ENCODE measurements at places on chromosomes 11 and 22. TPM values are rescaled to one million over a fixed set of nuclear protein-coding genes. Genes with fewer than 3 reads are reported as not detected.

DNA sequence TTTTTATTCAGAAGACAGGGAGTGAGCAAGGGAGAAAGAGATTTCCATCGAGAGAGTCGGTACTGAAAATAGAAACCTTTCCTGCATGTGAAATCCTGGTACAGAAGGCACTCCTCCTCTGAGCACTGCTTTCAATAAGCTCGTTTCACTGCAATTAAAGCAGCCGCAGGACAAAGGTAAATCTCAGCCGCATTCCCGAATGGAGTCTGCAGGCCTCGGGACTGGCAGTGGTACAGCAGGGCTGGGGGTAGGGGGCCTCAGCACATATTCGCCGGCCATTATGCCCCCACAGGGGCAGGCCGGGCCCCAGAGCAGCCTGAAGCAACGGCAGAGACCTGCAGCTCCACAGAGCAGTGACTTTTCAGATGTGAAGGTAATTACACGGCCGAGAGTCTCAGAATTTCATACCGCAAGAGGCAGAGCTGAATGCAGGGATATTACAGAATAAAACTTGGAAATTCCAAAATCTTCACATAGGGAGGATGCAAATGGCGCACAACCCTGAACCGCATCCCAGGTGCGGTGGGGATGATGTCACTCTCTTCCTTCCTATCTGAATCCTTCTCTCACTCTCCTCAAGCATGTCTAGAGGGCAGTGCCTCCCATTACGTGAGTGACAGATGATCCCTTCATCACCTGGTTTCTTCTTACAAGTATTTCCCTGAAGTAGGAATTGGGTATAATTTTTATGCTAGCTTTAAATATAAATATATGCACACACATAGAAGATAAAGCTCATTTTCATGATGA lies 622.1 kb downstream of the OPCML start:
- no peak overlapping the region for H3K27ac ChIP-seq
- no peak for DNase-seq
- no peaks in the 10 kb centered on the region for H3K36me3 ChIP-seq
- no peaks in the 10 kb centered on the region for H3K27me3 ChIP-seq
- peaks cover 49% of the 10 kb centered on the region for H3K4me1 ChIP-seq

- H3K4me1 ChIP-seq, result no peaks in the 10 kb centered on the region
- DNase-seq, result no peak
- peaks cover 20% of the 10 kb centered on the region for H3K36me3 ChIP-seq
- peaks cover 11% of the 10 kb centered on the region for H3K27me3 ChIP-seq
- no peak overlapping the region for H3K27ac ChIP-seq
Observed at GRCh38 chr11:44088377-44088776, 7.1 kb upstream of the EXT2 start.

- H3K36me3 ChIP-seq, result no peaks in the 10 kb centered on the region
- H3K4me3 ChIP-seq, result no peak overlapping the region
Observed at GRCh38 chr11:107713009-107713408, 1.2 kb upstream of the SLN start.

DNA sequence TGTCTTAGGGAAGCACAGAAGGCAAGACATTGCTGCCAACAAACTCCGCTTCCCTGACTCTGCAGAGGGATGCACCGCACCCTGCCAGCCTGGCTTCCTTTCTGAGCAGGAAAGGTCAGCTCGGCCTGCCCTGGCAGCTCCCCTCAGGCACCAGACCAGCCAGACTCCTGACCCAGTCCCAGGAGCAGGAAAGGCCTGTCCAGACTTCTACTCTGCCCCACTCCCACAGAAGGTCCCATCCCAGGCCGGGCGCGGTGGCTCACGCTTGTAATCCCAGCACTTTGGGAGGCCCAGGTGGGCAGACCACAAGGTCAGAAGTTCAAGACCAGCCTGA lies 17.7 kb downstream of the ARRB1 start:
- no peak for DNase-seq
- H3K4me1 ChIP-seq, result peaks cover 60% of the 10 kb centered on the region
- H3K36me3 ChIP-seq, result peaks cover 4% of the 10 kb centered on the region
- H3K4me3 ChIP-seq, result no peak overlapping the region
- no peak overlapping the region for H3K27ac ChIP-seq

GRCh38 chr22:27668828-27669797 lies 132.4 kb downstream of the MN1 start:
- H3K36me3 ChIP-seq, result peaks cover 5% of the 10 kb centered on the region
- H3K27me3 ChIP-seq, result no peaks in the 10 kb centered on the region
- peak overlapping the region; percentile 27 for H3K4me3 ChIP-seq

GRCh38 chr11:101705972-101706371 lies 122.2 kb upstream of the TRPC6 start:
- peaks cover 2% of the 10 kb centered on the region for H3K27me3 ChIP-seq
- H3K27ac ChIP-seq, result no peak overlapping the region
- H3K4me1 ChIP-seq, result no peaks in the 10 kb centered on the region
- DNase-seq, result no peak
- H3K36me3 ChIP-seq, result peaks cover 3% of the 10 kb centered on the region

DNA sequence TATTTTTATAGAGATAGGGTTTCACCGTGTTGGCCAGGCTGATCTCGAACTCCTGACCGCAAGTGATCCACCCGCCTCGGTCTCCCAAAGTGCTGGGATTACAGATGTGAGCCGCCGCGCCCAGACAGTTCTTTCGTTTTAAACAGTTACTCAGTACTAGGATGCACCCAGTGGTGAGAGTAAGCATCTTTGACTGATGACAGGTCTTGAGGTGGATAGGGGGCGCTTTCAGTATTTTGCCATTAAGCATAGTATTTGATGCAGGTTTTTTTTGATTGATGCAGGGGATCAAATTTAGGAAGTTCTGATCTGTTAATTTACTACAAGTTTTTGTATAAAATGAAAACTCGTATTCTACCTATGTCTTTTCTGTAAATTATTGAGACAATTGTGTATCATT lies 13.2 kb upstream of the TRIM34 start:
- no peak for DNase-seq
- no peak overlapping the region for H3K4me3 ChIP-seq
- H3K4me1 ChIP-seq, result no peaks in the 10 kb centered on the region
- no peaks in the 10 kb centered on the region for H3K27me3 ChIP-seq
- H3K27ac ChIP-seq, result no peak overlapping the region
- peaks cover 16% of the 10 kb centered on the region for H3K36me3 ChIP-seq

- H3K27me3 ChIP-seq, result peaks cover 6% of the 10 kb centered on the region
- no peak for DNase-seq
- no peak overlapping the region for H3K27ac ChIP-seq
- H3K36me3 ChIP-seq, result no peaks in the 10 kb centered on the region
- no peaks in the 10 kb centered on the region for H3K4me1 ChIP-seq
Observed at GRCh38 chr22:34946339-34946985, 119.5 kb upstream of the ISX start.

GRCh38 chr22:24473284-24473683 lies 21.8 kb upstream of the UPB1 start:
- no peaks in the 10 kb centered on the region for H3K4me1 ChIP-seq
- no peaks in the 10 kb centered on the region for H3K27me3 ChIP-seq
- no peak for DNase-seq
- H3K4me3 ChIP-seq, result no peak overlapping the region
- no peaks in the 10 kb centered on the region for H3K36me3 ChIP-seq

GRCh38 chr11:114317787-114318137 lies 21.6 kb downstream of the NNMT start:
- no peak overlapping the region for H3K4me3 ChIP-seq
- H3K4me1 ChIP-seq, result peaks cover 7% of the 10 kb centered on the region
- DNase-seq, result peak; percentile 7
- H3K36me3 ChIP-seq, result no peaks in the 10 kb centered on the region

DNA sequence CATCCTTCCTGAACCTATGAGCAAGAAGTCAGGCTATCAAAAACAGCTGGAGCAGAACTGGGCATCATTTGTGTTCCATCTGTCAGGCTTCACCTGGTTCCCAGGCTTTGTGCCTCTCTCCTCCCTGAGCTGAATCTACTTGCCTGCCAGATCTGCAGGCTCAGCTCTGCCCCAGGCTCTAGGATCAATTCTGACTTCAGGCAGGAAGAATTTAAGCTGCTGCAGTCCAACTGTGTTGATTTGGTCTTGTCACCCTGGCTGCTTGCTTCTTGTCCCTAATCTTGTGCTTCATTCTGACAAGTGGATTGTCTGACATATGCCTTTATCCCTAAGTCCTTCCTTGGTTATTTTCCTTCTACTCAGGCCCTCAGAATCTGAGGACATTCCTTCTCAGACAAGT lies 31.6 kb upstream of the CADM1 start:
- no peak for DNase-seq
- H3K27ac ChIP-seq, result peak overlapping the region; percentile 66
- no peaks in the 10 kb centered on the region for H3K4me1 ChIP-seq
- no peaks in the 10 kb centered on the region for H3K27me3 ChIP-seq
- no peaks in the 10 kb centered on the region for H3K36me3 ChIP-seq
- no peak overlapping the region for H3K4me3 ChIP-seq

GRCh38 chr11:118263695-118264568 lies at the start of gene MPZL2:
TSS of gene MPZL2 (minus strand) at chr11:118264297. CDS start at chr11:118264153, 144 bp downstream.
- peaks cover 97% of the 10 kb centered on the region for H3K27me3 ChIP-seq
- peaks cover 5% of the 10 kb centered on the region for H3K4me1 ChIP-seq
- no peak within 1 kb of the TSS for H3K27ac ChIP-seq
- no peak for DNase-seq
- H3K36me3 ChIP-seq, result no peaks in the 10 kb centered on the region

DNA sequence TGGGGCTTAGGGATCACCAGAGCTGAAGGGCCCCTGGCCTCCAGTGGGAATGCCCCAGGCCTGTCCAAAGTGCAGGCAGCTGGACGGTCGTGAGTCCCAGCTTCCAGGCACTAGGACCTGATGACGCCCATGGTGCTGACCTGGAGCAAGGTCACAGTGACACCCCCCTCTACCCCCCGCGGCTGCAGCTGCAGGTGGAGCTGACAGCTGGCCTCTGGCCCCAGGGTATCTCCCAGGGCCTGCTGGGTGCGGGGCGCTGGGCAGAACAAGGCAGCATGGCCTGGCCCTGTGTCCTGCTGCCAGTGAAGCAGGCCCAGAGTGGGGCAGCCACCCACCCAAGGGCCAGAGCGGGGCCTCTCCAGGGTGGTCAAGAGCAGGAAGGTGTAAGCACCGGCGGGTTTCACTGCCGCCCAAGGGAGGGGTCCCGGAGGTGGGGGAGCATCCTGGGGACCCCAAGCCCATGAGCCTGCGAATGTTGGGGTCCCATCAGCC lies 553 bp upstream of the TCIRG1 start:
- no peak overlapping the region for H3K4me3 ChIP-seq
- H3K27ac ChIP-seq, result no peak overlapping the region
- H3K36me3 ChIP-seq, result no peaks in the 10 kb centered on the region

DNA sequence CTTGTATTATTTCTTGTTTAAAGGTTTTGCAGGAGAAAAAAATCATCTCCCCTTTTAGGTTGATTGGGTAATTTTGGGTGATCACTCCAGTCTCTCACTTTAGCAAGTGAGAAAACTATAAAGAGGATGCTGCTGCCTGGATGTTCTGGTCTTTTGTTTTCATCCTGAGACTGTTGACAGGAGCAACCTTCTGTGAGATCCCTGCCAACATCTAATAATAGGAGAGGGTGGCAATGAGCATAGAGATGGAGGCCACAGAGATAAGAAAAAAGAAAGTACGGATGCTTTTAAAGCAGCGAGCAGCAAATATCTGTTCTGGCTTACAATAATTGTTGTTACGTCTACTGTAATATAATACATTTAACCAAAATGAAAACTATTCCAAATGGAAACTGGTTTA lies 293.6 kb upstream of the MTNR1B start:
- peaks cover 12% of the 10 kb centered on the region for H3K36me3 ChIP-seq
- no peaks in the 10 kb centered on the region for H3K27me3 ChIP-seq
- no peak overlapping the region for H3K27ac ChIP-seq
- no peak for DNase-seq

DNA sequence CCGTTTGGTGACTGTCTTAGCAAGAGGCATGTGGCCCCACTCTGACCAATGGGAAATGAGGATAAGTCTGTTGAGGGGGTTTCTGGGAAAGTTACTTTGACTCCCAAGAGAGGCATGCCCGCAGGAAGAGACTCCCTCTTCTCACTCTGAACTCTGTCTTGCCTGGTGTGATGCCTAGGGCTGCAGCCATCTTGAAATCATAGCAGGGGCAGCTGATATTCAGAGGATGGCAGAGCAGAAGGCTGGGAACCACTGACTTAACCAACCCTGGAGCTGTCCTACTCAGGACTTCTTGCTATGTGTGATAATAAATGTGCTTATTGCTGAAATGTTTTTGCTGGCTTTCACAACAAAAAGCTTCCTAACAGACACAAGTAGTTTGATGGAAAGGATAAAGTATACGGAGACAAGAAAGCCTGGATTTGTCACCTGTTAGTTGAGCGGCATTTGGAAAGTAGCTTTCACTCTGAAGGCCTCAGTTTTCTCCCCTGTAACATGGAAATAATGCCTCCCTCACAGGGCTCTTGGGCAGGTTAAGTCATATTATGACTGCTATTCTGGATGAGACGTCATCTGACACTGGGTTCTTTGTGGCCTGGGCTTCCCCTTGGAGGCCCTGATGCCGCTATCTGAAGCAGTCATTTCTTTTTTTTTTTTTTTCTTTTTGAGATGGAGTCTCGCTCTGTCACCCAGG lies 128.5 kb downstream of the CEP164 start:
- peaks cover 9% of the 10 kb centered on the region for H3K36me3 ChIP-seq
- H3K4me3 ChIP-seq, result no peak overlapping the region
- H3K27ac ChIP-seq, result no peak overlapping the region
- H3K27me3 ChIP-seq, result no peaks in the 10 kb centered on the region
- no peaks in the 10 kb centered on the region for H3K4me1 ChIP-seq

DNA sequence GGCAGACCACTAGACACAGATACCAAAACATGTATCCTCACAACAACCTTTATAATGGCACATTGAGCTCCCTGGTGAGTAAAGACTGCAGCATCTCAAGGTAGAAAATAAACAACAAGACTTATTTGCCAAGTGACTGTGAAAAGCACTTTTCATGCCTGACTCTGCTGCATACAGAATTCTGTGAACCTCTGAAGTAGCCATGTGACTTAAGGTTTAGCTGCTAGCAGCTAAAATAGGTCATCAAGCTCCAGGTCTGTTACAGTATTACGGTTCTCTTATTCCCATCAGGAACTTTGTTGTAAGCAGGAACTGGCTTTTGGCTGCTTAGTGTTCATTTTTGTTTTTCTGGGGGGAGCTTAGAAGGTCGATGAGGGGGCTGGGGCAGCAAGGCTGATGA lies 139.4 kb downstream of the PAX6 start:
- peaks cover 4% of the 10 kb centered on the region for H3K4me1 ChIP-seq
- DNase-seq, result no peak
- no peak overlapping the region for H3K27ac ChIP-seq

The FOSL1 gene
- 4.7 TPM for total RNA-seq

The OSM gene
- total RNA-seq, result not detected

The TIMM10 gene
- total RNA-seq, result 108 TPM

The MRGPRE gene
- not detected for total RNA-seq

The SCN3B gene
- 3.6 TPM for total RNA-seq

The LRRC74B gene
- total RNA-seq, result not detected

The HRAS gene
- 93.5 TPM for total RNA-seq

The KCNJ1 gene
- not detected for total RNA-seq
